ENCODE measurements at places on chromosomes 12 and 14.

GRCh38 chr14:77584809-77585208, 31.6 kb downstream of the SPTLC2 start:
- DNase-seq, result no peak

GRCh38 chr12:12046401-12046800, 24.3 kb upstream of the BCL2L14 start:
- DNase-seq, result no peak

DNA sequence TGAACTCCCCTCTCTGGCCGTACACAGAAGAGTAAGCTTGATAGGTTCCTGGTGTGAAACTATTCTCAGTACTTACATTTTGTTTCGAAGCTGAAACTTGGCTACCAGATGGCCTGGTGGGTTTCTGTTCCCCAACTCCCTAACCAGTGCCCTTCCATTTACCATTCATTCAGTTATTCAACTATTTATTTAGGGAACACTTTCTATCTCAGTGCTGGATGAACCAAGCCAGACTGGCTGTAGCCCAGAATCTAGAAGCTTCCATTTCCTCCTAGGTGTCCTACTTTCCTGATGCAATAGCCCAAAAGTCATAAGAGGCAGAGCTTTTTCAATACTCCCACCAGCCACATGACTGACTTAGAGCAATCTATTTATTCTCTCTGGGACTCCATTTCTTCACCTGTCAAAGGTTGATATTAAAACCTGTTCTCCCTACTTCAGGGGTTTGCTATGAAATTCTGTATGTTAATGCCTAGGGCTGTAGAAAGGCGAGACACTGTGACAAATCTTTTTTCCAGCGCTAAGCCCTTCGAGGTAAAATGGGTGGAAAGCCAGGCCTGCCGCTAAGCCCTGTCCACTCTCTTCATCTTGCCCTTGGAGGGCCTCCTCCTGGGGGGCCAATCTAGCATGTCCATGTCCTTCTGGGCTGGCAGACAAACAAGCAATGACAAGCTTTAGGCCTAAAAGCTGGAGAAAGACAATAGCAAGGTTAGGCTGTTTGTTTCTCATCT, 8.1 kb upstream of the IRF2BPL start:
- DNase-seq, result no peak

GRCh38 chr12:72777806-72778205, 505.6 kb downstream of the TRHDE start:
- DNase-seq, result no peak

DNA sequence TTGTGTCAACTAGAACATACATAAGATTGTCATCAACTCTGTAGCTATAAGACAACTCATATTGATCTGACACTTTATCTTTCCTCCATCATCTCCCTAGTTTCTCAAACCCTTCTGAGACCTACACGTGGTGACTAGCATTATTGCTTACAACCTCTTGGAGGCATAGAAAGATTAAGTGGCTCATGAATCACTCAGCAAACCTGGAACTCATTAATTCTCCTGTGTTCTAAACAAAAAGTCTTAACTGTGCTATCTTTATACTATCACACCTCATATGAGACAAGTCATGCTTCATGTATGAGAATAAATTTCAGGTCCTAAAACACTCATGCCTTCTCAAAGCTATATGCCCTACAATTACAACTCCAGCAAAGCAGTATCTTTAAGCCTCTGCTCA, 408.6 kb upstream of the SYT1 start:
- no peak for DNase-seq

DNA sequence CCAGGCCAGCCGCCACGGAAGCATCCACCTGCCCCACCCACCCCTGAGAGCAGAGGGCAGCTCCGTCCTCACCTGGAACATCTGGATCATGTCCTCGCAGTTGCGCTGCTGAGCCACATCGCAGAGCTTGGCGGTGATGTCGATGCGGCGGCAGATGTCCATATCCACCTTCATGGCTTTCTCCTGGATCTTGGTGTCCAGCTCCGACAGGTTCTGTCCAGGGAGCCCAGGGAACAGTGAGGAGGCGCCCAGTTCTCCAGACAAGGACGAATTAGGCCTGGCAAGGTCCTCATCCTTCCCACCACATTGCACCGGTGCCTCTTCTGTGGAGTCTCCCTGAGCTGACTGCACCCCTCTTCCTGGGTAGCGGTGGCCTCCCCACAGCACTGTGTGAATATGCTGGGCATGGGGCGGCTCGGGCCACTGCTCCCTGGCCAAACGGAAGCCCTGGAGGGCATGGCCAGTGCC, 6.1 kb downstream of the IFFO1 start:
- DNase-seq, result no peak

DNA sequence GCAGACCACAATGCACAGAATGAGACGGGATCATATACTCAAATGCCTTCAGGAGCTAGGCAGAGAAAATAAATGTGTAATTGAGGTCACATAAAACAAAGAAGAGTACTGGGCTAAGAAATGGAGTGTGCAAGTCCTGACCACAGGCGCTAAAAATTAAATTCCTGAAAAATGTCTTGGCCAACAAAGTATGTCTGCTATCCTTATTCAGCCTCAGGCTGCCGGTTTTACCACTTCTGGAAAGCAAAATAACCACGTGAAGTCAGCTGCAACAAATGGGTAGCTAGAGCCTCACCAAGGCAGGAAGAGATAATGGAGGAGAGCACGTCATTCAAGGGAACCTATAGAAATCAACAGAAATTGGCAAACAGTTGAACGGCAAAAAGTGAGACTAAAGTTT, 3.1 kb downstream of the PYGL start:
- no peak for DNase-seq

GRCh38 chr12:110930348-110931314, 10.3 kb upstream of the MYL2 start:
- DNase-seq, result no peak

GRCh38 chr12:27844366-27845090, 64.5 kb upstream of the MANSC4 start:
- no peak for DNase-seq

- DNase-seq, result no peak
These were observed 14.2 kb downstream of the PTGER2 start for GRCh38 chr14:52328276-52328675.

DNA sequence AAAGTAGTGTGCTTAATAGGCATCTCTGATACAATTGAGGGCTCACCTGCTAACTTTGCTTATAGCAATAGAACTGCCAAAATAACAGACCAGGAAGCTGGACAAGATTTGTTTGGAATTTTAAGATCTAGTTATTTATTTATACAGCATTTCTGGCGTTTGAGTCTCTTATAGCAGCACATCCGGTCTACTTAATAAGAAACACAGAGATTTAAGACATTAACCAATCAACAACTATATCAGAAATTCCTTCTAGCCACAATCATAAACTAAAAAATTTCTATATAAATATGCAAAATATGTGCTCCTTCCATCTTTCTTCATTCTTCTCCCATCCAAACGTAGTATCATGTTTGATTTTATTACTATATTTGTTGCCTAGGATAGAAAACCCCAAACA, 2.6 kb downstream of the RTN1 start:
- DNase-seq, result no peak

GRCh38 chr14:91997492-91997891, 42.4 kb downstream of the TRIP11 start:
- DNase-seq, result no peak

GRCh38 chr14:69139743-69140142, 13.2 kb downstream of the DCAF5 start:
- DNase-seq, result no peak

DNA sequence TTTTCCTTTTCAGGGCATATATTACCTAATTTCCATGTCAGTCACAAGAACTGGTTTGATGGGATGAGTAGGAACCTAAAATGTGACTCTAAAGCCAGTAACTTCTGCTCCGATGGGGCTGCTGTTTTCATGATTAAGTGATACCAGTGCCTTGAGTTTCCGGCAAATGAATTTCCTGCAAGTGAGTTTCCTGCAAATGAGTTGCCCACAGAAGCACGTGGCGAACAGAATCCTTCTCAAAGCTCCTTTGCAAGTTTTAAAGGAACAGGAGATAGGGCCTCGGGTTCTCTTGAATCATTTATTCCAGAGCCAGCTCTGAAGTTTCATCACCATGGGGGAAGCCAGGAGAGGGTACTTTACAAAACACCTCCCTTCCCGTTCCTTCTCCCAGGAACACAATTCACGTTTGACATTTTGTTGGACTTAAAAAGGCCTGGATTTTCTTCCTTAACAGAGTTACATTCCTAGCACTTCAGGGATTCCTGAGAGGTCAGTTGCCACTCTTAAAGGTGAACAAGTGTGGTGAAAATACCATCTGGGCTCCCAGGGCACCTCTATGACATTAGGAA, 2.2 kb upstream of the PPTC7 start:
- DNase-seq, result no peak

Data from stimulated activated CD4-positive, alpha-beta T cell treated with anti-CD3 and anti-CD28 coated beads, Interleukin-1b, Interleukin-23, amount 100 ng/mL, for 1 hour (primary cell).